CD4-positive, alpha-beta T cell treated with Interleukin-1 beta for 1 hour (primary cell): ENCODE measurements at places on chromosomes 1 and 21.

GRCh38 chr1:25802915-25803314 lies 2.9 kb downstream of the SELENON start:
- no peak for DNase-seq

DNA sequence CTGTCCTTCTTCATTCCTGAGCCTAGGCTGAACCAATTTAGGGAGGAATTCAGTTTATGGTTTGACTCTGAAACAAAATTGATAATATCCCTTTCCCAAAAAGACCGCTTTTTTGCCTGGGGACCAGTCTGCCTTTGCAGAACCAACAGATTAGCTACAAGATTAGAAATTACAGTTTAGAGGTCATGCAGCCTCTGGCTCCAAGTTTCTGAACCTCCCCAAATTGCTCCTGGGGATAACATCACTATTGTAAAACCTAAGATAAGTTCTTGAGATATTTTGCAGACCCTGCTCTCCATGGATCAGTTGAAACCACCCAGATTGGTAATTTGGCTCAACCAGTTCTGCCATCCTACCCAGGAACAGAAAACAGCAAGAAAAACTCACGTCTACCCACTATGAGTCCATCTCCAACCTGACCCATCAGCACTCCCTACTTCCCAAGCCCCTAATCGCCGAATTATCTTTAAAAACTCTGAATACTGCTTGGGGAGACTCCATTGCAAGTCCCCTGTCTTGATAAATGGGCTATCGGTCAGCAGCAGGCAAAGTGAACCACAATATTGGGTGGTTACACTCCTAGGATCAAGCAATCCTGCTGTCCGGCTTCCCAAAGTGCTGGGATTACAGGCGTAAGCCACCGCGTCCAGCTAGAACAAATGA lies 605 bp upstream of the RABGGTB start:
- DNase-seq = no peak

- DNase-seq = no peak
Observed at GRCh38 chr1:211559222-211560010, 19.5 kb downstream of the SLC30A1 start.

DNA sequence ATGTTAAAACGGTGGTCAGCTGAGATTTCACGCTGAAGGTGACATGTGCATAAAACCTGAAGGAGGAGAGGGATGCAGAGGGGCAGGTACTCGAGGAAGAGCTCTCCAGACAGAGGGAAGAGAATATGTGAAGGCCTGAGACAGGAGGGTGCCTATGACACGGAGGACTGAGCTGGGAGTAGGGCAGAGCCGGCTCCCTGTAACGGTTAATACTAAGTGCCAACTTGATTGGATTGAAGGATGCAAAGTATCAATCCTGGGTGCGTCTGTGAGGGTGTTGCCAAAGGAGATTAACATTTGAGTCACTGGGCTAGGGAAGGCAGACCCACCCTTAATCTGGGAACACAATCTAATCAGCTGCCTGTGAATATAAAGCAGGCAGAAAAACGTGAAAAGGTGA lies 136.2 kb upstream of the SYT6 start:
- DNase-seq = no peak

GRCh38 chr1:86289161-86289560 lies 107.0 kb downstream of the ODF2L start:
- DNase-seq = no peak
